ENCODE measurements at places on chromosomes 7 and 10.

- no peak for DNase-seq
These were observed 39.6 kb downstream of the GRK5 start for GRCh38 chr10:119246862-119247549.

- DNase-seq, result no peak
These were observed 5.4 kb downstream of the PPIA start for GRCh38 chr7:44801890-44802289.

DNA sequence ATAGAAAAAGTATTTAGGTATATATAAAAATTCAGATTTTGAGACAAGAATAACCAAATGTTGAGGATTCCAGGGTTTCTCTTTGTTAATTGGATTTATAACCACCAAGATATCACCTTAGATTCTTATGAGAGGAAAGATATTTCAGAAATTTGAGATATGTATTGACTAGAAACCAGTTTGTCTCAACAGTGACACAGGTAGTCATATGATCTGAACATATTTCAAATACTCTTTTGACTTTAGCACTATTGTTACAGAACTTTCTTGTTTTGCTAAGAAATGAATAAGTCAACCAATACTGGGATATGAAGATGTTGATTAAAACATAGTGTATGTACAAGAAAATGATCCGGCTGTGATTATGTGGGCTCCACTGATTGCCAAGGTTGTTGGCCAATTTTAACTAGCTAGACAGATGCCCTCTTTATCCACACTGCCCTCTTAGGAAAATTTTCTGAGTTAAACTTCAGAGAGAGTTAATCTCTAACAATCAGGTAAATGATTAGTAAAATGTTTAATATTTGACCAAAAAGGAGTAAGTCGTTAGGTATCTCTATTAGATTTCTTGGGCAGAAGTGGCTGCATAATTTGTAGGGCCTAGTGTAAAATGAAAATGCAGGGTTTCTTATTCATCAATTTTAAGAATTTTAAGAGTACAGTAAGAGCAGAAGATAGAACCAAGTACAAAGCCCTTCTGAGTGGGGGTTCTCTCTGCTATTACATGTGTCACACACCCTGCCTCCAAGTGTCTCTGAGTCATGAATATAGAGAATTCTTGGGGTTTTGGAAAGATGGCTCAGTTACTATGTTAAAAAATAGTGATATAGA, 376.0 kb downstream of the TFEC start:
- no peak for DNase-seq

DNA sequence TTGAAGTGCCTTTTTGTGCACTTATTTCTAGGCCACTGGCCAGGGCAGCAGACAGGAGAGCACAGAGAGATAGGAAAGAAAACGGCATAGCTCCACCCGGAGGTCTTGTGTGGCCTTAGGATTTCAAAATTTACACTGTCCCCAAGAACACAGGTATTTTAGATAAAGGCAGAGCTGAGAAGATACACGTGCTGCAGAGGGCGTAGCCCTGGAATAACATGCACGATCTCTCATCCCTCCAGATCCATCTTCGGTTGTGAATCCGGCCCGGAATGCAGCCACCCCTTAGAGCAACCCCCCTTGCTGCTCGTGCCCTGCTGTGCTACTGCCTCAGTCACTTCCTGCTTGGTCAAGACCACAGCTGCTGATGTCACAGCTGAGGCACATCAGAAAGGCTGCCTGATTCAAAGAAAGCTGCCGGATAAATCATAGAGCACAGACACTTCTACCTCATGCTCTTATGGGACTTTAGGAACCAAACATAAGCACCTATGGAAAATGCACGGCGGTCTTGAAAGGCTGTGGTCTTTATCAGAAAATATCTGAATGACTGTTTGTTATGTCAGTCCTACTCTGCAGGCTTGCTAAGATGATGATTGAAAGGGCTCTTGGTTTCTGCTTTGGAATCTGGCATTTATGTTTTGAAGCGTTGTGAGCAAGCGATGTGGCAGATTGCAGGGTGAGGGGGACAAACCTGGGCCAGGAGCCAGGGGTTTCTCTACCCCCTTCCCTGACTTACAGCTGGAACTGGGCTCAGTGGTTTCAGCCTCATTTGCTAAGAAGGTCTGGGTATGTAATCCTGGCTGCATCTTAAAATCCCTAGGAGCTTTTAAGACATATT, 152.0 kb downstream of the SVIL start:
- peak; percentile 45 for DNase-seq

GRCh38 chr10:29840516-29841276, 205.9 kb upstream of the SVIL start:
- DNase-seq, result no peak

- no peak for DNase-seq
These were observed 918 bp downstream of the NET1 start for GRCh38 chr10:5413012-5413938.

- no peak for DNase-seq
These were observed 9.0 kb downstream of the ELMO1 start for GRCh38 chr7:37439653-37440026.

DNA sequence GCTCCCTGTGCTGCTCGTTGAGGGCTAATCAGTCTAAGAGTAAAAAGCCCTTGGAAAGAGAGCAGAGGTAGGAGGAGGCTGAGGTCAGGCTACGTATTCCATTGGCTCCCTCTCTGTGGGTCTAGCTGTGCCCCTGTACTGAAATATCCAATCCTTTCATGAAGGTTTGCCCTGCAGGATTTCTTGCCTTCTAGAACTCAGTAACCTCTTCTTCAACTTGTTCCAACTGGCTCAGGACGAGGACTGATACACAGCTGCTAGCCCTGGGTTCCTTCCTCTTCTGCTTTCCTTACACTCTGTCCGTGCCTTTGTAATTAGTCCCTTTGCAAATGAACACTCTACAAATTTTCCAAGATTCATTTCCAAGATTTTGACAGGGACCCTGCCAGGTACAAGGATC, 560.5 kb downstream of the ACTR3B start:
- no peak for DNase-seq

GRCh38 chr10:6593241-6593671, 13.2 kb upstream of the PRKCQ start:
- no peak for DNase-seq

Data from testis (tissue), 5 donors.